ENCODE measurements at places on chromosomes 4 and X.

GRCh38 chr4:57403591-57403990, 293.4 kb upstream of the IGFBP7 start:
- no peak for DNase-seq

- DNase-seq = no peak
These were observed 319.0 kb upstream of the INTU start for GRCh38 chr4:127313767-127314166.

GRCh38 chr4:176102414-176103063, 36.9 kb downstream of the WDR17 start:
- no peak for DNase-seq

DNA sequence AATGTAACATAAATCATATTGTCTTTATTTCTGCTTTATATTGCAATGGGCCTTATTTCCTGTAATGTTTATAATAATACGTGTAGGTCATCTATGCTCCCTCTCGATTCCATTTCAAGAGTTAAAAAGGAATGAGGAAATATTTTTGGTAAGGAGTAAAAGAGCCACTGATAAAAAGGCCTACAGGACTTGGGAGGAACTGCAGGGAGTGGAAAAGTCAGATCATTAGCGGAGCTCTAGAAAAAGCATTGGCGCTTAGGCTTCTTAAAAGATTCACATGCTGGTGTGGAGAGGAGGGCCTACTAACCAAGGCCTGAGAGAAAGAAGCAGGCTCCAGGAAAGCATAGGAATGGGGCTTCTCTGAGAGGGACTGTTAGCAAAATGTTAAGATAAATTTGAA, 82.9 kb upstream of the PNPLA4 start:
- DNase-seq = no peak

DNA sequence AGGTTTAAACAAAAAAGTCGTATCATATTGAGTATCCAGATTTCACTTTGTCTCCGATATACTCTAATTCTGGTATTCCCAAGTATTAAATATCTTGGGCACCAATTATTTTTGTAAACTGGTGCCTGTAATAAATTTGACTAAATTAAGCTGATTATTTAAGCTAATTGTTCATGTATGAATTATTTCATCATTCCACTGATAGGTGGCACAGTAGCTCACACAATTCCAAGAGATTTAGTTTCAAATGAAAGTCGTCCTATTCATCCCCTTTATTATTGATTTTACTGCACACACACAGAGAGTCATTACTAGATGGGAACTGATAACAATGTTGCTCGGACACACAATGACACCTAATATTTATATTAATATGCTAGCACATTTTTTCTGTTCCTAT, 432.4 kb downstream of the DMD start:
- DNase-seq = no peak

DNA sequence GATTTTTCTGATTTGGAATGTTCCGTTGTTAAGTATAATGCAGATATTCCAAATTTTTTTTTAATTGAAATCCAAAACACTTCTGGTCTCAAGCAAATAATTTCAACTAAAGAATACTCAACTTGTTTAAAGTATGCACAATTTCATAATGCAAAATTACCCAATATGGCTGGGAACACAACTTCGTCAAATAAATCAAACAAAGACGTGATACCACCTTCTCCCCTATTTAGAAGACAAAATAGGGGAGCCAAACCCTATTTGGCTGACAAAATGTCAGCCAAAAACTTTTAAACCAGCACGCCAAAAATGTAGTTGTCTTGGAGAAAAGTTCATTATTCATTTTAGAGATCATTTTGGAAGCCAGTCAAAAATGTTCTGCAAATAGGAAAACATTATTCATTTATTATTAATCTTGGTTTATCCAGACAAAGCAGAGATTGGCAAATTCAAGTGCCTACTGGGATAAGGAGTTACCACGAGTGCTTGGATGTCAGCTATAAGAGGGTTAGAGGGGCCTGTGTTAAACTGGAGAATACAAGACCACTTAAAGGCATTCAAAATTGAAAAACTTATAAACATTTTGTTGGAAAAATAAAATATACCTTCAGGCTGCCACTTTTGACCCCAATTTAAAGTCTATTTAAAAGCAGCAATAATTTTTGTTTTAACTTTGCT, 3.3 kb upstream of the TKTL2 start:
- DNase-seq = no peak

DNA sequence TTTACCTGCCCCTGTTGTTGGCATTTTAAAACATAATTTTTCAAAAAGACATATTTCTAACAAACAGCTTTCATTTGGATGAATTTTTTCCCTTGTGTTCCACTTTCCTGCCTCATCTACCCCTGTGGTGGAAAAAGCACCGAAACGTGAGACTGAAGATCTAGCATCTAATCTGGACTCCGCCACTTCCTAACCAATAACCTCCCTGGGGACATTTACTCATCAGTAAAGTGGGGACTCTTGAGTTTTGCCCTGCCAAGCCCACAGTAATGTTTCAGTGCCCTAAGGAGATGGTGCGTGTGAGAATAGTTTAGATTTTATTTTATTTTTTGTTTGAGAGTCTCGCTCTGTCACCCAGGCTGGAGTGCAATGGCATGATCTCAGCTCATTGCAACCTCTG, 56.7 kb downstream of the ADGRG2 start:
- no peak for DNase-seq

DNA sequence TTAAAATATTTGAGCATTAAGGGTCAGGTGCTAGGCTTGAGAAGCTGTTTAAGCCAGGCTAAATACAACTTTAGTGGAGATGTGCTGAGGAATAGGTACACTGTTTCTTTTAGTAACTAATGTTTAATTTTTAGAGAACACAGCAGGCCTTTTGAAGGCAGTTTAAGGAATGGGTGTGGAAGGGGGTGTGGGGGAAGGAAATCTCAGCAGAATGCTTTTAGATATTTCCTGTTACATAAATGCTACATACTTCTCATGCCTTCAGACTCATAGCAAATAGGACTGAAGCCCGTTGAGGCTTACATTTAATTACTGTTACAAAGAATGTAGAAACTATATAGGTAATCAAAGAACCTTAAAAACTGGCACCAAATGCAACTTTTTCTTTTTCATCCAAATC, 66.3 kb downstream of the WWC2 start:
- DNase-seq = no peak

DNA sequence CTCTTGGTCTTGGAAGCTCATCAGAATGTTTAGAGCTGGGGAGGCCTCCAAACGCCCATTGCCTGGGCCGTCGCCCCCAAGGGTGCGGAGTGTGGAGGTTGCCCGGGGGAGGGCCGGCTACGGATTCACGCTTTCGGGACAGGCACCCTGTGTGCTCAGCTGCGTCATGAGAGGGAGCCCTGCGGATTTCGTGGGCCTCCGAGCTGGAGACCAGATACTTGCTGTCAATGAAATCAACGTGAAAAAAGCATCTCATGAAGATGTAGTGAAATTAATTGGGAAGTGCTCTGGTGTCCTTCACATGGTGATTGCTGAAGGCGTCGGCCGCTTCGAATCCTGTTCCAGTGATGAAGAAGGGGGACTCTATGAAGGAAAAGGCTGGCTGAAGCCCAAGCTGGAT, 23.3 kb downstream of the RGS12 start:
- DNase-seq = no peak

DNA sequence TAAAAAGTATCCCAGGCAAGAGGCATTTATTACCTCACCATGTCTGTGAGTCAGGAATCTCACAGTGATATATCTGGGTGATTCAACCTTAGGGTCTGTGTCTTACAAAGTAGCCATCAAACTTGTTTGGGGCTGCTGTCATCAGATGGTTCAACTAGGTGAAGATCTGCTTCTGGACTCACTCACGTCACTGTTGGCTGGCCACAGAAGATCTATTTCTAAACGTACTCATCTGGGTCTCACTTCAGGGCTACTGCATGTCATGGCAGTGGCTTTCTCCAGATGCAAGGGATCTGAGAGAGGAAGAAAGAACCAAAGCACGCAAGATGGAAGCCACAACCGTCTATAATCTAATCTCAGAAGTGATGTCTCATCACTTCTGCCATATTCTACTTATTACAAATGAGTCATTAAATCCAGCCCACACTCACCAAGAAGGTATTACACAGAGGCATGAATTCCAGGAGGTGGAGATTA, 267.8 kb upstream of the ANKRD50 start:
- DNase-seq = no peak

GRCh38 chrX:26851981-26852380, 611.2 kb downstream of the PPP4R3C start:
- no peak for DNase-seq

DNA sequence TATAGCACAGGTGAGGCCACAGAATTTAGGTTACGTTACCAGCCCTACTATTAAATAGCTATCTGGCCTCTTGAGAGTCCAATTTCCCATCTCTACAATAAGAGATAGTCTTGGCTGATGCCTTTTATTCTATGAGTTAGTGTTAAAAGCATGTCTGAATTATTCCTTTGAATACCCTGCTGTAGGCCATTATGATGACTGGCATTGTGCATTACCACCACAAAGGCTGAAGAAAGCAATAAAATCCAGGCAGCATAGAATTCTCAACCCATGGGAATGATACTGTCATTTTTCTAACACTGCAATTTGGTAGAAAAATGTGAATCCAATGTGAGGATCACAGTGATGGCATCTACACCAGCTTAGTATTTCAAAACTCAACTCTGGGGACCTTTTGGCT, 51.4 kb downstream of the OTC start:
- DNase-seq = no peak

GRCh38 chrX:41491267-41492004, 44.3 kb downstream of the NYX start:
- DNase-seq = peak; percentile 67

DNA sequence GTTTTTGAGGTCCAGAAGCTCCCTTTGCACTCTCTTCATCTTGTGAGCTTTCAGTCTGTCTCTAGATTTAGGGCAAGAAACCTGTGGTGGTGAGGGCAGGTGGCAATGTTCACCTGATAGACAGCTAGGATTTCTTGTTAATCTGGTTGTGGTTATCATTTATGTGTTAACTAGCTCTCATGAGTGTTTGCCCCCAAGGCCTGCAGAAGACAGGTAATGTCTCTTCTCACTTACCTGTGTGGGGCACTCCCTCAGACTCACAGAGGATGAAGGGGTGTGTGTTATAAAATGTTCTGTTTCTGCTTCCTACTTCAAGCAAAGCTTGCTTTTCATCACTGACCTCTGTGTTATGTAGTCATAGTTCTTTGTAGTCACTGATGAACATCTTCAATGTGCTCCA, 17.8 kb downstream of the EGF start:
- DNase-seq = no peak

DNA sequence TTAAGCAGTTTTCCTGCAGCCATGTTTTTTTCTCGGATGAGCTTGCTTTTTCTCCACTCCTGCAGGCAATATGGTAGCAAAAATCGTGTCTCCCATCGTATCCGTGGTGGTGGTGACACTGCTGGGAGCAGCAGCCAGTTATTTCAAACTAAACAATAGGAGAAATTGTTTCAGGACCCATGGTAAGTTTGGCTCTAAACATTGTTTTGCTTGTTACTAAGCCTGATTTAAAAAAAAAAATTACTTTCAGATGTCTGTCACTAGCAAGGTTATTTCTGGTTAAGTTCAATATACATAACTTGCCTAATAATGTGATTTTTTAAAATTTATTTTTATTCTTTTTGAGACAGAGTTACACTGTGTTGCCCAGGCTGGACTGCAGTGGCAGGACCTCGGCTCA, 17.5 kb upstream of the GYG2 start:
- DNase-seq = no peak

DNA sequence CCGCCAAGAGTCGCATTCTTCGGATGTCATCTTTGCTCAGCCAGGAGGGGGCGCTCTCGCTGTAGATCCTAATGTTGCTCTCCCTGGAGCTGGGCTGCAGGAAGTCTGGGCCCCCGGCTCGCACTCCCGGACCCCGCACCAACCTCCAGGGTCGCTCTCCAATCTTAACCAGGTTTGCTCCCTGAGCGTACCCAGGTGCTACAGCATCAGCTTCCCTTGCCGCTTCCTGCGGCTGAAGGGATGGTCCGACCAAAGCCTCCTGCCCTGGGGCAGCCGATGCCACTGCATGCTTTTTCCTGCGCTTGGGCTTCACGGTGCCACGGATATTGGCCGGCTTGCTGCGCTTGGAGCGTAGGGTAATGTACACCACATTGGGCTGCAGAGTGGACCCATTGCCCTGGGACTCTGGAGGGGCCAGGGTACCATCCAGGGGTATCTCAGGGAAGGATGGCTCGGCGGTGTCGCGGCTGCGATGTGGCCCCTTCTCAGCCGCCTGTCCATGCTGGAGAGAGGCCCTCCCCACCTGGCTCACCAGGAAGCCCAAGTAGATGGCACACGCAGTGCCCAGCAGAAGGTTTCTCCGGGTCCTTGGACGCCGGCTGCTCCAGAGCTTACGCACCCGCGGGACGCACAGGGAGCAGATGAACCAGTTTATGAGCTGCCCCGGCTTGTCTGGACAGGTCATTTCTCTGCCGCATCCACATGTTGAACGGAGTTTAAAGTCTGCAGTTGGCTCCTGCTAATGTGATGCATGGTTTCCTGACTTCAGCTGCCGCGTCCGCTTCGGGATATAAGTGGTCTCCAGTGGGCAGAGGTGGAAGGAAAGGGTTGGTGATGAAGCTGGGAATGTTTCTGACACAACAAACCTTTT, 1.9 kb downstream of the GASK1B start:
- no peak for DNase-seq

- no peak for DNase-seq
These were observed 38.9 kb downstream of the ACOX3 start for GRCh38 chr4:8401665-8402064.

GRCh38 chr4:7348946-7349900, 85.5 kb downstream of the PSAPL1 start:
- DNase-seq = no peak

DNA sequence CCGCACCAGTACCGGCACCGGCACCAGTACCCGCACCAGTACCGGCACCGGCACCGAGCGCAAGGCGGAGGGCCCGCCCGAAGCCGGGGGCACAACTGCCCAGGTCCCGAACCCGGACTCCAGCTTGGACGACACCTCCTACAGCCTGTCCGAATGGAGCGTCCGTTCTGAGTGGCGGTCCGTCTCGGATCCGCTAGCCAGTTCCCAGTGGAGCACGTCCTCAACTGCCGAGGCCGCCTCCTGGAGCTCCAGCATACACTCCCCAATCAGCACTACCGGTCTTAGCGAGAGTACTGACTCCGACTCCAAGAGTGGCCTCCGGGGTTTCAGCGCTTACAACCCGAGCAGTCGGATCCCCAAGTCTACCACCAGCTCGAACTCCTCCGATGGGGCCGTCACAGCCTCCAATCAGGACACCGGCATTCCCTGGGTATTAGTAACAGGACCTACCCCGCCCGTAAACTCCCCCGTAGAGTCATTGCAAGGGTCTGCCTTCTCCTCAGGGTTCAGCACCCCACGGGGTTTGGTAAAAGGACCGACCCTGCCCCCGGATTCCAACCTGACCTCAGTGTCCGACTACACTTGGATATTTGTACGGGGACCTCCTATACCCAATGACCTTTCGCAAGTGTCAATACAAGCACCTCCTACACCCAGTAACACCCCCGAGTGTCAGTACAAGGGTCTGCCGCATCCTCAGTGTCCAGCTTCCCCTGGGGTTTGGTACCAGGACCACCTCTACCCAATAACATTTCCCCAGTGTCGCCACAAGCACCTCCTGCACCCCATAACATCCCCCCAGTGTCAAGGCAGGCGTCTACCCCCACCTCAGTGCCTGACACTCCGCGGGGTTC, 721 bp upstream of the MAOA start:
- DNase-seq = no peak
